ENCODE measurements at places on chromosomes 7 and 10.

- no peak for DNase-seq
Observed at GRCh38 chr7:104444017-104444416, 115.6 kb downstream of the LHFPL3 start.

GRCh38 chr7:30726296-30727006 is 25.5 kb upstream of the INMT start:
- no peak for DNase-seq

GRCh38 chr10:58776568-58777318 is 264.1 kb downstream of the BICC1 start:
- DNase-seq, result no peak

DNA sequence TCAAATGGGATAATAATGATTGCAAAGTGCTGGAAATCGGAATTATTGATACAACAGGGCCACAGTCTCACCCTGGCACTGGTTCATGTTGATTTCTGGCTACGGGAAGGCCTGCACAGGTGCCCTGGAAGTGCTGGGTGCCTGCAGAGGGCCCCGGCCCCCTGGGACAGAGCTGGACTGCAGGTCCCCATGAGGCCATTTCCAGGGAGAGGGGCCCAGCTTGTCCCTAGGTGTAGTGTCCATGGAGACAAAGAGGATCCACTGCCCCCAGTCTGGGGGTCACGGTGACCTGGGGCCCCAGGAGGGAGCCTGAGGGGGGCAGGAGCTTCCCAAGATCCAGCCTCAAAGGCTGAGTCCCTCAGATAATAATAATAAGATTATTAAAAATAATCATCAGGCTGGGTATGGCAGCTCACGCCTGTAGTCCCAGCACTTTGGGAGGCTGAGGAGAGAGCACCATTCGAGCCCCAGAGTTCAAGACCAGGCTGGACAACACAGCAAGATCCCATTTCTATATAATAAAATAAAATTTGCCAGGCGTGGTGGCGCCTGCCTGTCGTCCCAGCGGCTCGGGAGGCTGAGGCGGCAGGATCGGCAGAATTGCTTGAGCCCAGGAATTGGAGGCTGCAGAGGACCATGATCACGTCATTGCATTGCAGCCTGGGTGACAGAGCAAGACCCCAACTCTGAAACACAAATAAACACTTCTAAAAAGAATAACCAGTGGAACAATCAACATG is 98.1 kb downstream of the MICALL2 start:
- DNase-seq, result no peak

DNA sequence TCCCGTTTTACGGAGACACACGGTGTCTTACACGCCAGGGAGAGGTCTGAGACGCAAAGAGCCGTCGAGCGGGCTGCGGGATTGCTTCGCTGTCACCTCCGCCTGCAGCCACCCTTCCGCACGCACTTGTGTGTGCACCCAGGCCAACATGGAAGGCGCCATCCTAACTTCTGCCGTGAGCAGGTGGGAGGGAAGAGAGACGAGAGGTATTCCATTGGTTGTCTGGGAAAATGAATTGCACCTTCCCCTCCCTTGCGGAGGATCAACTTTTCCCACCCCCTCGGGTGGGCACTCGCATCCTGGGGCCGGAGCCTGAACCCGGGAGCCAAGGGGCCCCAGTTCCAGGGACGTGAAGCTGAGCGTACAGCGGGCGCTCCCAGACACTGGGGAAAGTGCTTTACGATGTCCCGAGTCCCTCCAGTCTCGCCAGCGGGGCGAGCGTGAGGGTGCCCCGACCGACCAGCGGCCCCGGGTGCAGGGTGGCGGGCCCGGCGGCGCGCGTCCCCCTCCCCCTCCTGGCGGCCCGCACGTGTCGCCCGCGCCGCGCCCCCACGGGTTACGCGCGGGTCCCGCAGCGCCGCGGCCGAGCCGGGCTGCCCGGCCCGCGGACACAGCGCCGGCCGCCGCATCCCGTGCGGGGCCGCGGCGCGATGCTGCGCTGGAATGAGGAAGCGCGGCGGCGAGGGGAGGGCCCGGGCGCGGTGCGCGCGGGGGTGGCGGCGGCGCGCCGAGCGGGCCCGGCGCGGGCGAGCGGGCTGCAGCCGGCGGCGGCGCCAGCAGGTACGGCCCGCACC is 984 bp upstream of the IKZF1 start:
- peak; percentile 11 for DNase-seq

GRCh38 chr7:111852081-111852480 is 289.8 kb upstream of the IMMP2L start:
- no peak for DNase-seq

GRCh38 chr7:128883622-128884448 is 21.2 kb downstream of the ATP6V1F start:
- DNase-seq, result peak; percentile 95
